ENCODE measurements at places on chromosomes 3 and 15.

- no peak for DNase-seq
Measured at GRCh38 chr3:188236271-188236670, 82.3 kb downstream of the LPP start.

DNA sequence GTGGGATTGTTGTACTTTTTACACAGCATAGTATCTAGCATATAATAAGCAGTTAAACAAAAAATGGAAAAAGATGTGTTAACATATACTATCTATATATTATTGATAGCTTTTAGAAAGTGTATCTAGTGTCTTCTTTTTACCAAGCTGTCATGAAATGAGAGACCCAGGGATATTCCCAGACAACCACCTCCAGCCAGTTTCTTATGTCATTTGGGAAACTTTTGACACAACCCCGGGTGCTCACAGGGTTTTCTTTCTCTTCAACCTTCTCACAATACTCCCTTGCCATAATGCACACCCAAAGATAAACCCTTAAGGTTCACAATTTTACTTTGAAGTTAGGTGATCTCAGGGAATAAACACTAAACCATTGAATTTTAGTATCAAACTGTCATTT is 4.8 kb upstream of the PLA1A start:
- DNase-seq: no peak

- no peak for DNase-seq
Measured at GRCh38 chr3:181839039-181839915, 127.6 kb downstream of the SOX2 start.

DNA sequence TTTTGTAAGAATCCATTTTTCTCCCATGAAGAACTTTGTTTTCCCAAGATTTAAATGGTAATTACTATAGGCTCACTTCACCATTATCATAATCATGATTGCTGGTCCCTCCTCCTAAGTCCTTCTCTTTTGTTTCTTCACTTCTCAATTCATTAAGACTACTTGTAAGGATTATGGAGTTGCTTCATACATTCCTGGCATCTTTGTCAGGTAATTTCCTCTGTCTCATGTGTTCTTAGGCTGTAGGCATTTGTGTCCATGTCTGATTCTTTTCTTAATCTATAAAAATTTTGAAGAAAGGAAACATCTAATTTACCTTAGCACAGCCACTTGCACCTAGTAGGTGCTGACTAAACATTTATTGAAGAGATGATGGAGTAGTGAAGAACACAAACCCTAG is 79.9 kb upstream of the SATB1 start:
- DNase-seq: no peak

- DNase-seq: no peak
Measured at GRCh38 chr15:60683156-60683555, 204.2 kb upstream of the ICE2 start.

DNA sequence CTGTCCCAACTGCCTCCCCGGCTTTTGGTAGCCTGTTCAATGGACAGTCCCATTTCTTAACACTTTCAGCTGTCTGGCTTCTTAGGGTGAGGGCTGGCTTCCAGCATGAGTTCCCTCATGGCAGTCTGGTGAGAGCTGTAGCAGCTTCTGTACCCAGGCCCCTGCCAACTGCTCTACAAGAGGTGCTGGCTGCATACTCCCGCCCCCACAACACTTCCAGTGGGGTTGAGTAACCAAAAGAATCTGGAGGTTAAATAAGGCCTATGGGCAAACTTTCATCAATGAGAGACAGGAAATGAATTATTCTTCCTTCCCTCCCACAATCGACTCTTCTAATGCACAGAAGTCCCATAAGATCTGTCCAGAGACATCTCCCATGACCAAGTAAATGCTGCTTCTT is 145.0 kb downstream of the NEK10 start:
- no peak for DNase-seq

- DNase-seq: no peak
Measured at GRCh38 chr3:150666167-150666566, 37.6 kb downstream of the ERICH6 start.

DNA sequence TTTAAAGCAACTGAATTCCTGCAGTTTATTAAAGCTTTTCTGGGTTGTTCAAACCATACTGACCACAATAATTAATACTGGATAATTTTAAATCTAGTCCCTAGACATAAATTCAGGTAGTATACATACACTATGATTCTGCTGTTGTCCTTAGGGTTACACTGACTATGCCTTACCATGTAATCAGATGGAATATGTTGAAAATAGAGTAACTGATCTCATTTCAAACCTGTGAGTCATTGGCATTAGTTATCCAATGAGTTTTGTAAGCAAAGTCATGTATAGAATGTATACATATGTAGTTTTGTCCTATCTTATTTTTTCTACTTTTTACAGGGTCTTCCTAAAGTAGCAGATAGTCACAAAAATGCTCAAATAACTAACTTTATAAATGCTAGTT is 517.1 kb upstream of the CCDC54 start:
- no peak for DNase-seq

- DNase-seq: no peak
Measured at GRCh38 chr3:143671626-143672025, 176.6 kb downstream of the SLC9A9 start.

DNA sequence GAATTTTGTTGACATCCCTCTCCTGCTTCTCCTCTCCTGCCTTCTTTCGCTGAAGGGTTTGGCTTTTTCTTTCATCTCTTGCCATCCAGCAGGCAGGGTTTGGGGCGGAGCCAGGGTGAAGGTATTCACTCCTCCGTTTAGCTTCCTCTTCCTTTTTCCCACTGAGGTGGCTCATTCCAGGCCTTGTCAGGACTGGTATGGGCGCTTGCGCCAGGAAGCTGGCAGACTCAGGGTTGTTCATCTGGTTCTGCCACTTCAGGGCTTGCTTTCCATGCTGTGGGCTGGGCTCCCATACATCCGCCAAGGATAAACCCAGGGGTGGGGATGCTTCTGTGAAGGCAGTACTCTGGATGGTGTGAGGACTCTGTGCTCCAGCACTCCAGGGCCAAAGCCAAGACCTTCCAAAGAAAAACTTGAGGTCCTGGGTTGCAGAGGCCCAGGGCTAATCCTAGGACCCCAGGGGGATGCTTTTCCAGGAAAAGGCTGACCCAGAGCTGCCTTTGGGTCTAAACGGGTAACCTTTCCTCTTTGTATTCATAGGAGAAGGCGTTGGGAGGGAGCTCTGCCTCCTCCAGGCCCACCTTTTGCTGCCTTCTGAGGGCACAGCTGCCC is 7.7 kb upstream of the AMOTL2 start:
- DNase-seq: no peak

DNA sequence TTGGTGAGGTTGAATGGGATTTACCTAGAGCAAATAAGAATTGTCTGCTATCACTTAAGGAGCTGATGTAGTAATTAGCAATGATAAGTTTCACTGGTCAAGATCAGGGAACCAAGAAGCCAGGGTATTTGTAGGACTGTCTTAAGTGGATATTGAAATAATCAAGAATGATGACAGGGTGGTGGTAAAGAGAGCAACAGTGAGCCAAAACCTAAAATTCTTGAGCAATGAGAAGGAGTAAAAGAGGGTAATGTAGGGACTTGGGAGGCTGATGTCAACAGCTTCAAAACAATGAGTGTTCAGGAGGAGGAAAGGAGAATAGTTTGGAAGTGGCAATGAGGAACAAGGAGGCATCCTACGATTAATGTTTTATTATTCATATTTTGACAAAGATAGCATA is 31.5 kb upstream of the SLC2A2 start:
- DNase-seq: no peak

DNA sequence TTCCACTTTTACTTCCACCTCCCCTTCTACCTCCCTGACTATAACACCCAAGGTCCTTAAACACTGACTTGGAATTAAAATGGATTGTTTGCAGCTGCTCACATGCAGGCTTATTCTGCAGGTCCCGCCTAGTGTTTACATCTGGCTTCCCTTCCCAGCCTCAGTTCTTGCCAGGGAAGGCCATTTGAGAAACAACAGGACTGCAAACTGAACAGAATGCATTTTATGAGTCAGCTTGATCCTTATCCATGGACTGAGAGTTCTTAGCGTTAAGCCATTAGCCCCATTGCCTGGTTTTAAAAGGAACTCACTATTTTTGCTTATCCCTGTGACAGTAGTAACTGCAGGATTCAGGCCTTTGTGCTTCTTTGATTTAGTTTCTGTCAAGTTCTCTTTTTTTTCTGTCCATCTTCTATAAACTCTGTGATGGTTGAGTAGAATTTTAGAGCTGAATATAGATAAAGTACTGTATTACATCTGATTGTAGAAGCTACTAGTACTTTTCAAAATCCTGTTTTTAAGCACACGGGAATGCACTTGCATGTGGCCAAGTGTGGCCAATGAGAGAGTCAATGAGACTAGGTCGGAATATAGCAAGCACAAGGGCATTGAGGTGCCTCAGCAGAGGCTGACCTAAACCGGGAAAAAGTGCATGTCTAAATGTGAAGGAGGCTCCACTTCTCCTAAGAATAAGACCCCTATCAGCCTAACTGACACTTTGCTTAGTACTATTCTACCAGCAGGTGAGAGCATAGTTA is 106.4 kb downstream of the TUSC7 start:
- no peak for DNase-seq

- DNase-seq: no peak
Measured at GRCh38 chr15:69782809-69783208, 314.9 kb downstream of the TLE3 start.

- no peak for DNase-seq
Measured at GRCh38 chr3:16290827-16291196, 25.8 kb downstream of the OXNAD1 start.

DNA sequence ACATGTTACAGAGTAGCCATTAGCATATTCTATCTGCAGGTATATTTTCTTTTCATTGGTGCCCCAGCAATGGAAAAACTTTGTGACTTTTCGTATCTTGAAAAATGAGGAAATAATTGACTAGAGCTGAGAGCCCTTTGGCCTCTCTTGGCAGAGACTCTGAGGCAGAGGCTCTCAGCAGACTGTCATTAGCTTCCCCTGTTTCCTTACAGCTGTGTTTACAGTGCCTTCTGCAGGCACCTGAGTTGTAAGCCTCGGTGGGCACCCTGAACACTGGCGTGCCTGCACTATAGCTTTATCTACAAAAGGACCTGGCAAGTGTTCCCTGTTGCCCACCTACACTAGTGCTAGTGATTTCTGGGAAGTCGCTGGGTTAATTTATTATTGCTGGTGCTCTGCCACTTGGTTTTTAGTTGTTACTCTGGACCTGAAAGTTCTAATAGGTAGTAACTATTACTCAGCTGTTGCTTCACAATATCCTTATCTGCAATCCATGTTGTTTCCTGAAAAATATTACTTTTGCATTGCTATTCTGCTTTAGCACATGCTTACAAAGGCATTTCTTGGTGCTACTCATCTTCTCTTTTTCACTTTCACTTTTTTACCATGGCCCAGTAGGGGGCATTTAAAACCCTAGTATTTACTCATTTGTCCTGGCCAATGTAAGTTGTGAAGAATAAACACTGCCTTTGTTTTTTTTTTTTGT is 7.8 kb upstream of the GPR171 start:
- no peak for DNase-seq

DNA sequence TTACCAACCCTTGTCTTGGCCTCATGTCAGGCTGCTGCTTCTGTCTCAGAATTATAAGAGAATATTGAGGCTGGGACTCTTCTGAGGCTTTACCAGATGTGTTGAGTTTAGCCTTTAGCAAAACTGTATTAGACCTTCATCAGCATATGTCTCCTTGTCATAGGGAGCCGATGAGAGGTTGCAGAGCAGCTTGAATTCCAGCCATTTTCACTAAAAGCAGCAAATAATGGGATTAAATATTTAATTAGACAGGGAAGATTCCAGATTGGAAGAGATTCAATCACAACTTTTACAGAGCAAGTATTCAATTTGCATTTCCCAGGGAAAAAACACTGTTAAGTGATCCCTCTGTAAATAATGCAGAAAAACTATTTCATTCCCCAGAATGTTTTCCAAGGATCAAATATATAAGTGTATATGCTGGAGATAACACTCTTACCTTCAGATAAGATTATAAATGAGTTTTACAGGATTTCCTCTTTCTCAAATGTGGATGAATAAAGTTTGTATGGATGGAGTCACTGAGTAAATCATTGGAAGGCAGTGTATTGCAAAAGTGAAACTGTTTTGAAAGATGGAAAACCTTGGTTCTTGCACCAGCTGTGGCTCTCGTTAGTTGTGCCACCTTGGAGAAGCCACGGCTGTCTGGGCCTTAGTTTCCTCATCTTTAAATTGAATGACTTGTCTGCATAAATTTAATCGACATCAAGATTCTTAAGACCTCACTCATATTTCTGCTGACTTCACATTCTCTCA is 466.4 kb upstream of the SGO1 start:
- DNase-seq: no peak

GRCh38 chr3:50167841-50168209 is 12.7 kb downstream of the SEMA3F start:
- DNase-seq: no peak

- DNase-seq: no peak
Measured at GRCh38 chr15:47754312-47754711, 37.0 kb downstream of the SEMA6D start.

Measured in stimulated activated CD4-positive, alpha-beta T cell treated with anti-CD3 and anti-CD28 coated beads, Interleukin-1b, Interleukin-23, amount 100 ng/mL, for 1 hour (primary cell).